ENCODE measurements at places on chromosomes 6 and 20. TPM values are rescaled to one million over a fixed set of nuclear protein-coding genes. Genes with fewer than 3 reads are reported as not detected.

Gene SLC22A3
- polyA plus RNA-seq, result 2.8 TPM

Gene SMLR1
- polyA plus RNA-seq, result not detected

Gene PAK5
- not detected for polyA plus RNA-seq

Gene VGLL2
- not detected for polyA plus RNA-seq

Gene SLC22A2
- polyA plus RNA-seq, result not detected

Gene NRSN2
- polyA plus RNA-seq, result 26.4 TPM

Gene TMEM217
- 0.22 TPM for polyA plus RNA-seq

Gene CDSN
- polyA plus RNA-seq, result 0.03 TPM

Gene ASCC3
- polyA plus RNA-seq, result 7.0 TPM

Gene BEND6
- 0.09 TPM for polyA plus RNA-seq

Gene PDE7B
- 0.38 TPM for polyA plus RNA-seq

Gene FABP7
- polyA plus RNA-seq, result 0.08 TPM

Gene PACRG
- 0.34 TPM for polyA plus RNA-seq

Gene ATXN1
- polyA plus RNA-seq, result 6.8 TPM

Gene PPP1R3G
- 0.22 TPM for polyA plus RNA-seq

Gene HSPA1A
- polyA plus RNA-seq, result 76.3 TPM

Gene ZBTB46
- polyA plus RNA-seq, result 8.2 TPM

Gene NKX2-4
- not detected for polyA plus RNA-seq

Gene OVOL2
- 0.83 TPM for polyA plus RNA-seq

Gene TSBP1
- not detected for polyA plus RNA-seq

Gene NECAB3
- 14.6 TPM for polyA plus RNA-seq

Gene DZANK1
- polyA plus RNA-seq, result 0.92 TPM

Gene SLC4A11
- 0.61 TPM for polyA plus RNA-seq

Gene PTPRK
- 3.1 TPM for polyA plus RNA-seq

Gene THBS2
- 39.4 TPM for polyA plus RNA-seq

Gene KIF25
- 0.65 TPM for polyA plus RNA-seq

Gene CALHM6
- polyA plus RNA-seq, result 4.5 TPM

Gene ADGB
- polyA plus RNA-seq, result not detected

Gene HMGCLL1
- polyA plus RNA-seq, result 0.48 TPM

Gene C6orf118
- polyA plus RNA-seq, result not detected

Gene C6orf58
- 0.05 TPM for polyA plus RNA-seq

Gene PRIM2
- 4.0 TPM for polyA plus RNA-seq

Gene C6orf52
- 0.65 TPM for polyA plus RNA-seq

Gene DEFB132
- polyA plus RNA-seq, result 0.06 TPM

Gene HTR1E
- polyA plus RNA-seq, result 0.09 TPM

Gene DUSP15
- 1.1 TPM for polyA plus RNA-seq

Gene PHACTR1
- 1.6 TPM for polyA plus RNA-seq

Gene GGTLC1
- polyA plus RNA-seq, result 0.39 TPM

Gene PLCB4
- 1.5 TPM for polyA plus RNA-seq

Gene RAET1L
- polyA plus RNA-seq, result 0.06 TPM

Gene SPAG4
- 3.2 TPM for polyA plus RNA-seq

Gene CPNE5
- polyA plus RNA-seq, result 8.5 TPM

Gene HLA-DOB
- not detected for polyA plus RNA-seq

Gene HTR1B
- 0.25 TPM for polyA plus RNA-seq

Gene GHRH
- not detected for polyA plus RNA-seq

Gene NKAIN4
- polyA plus RNA-seq, result 0.12 TPM

Gene EDN1
- 5.8 TPM for polyA plus RNA-seq

Gene SLC22A7
- not detected for polyA plus RNA-seq

Gene LPA
- polyA plus RNA-seq, result 0.10 TPM

Gene MUC21
- 1.1 TPM for polyA plus RNA-seq

Gene PLEKHG1
- polyA plus RNA-seq, result 5.7 TPM

Gene GMDS
- 21.4 TPM for polyA plus RNA-seq

Gene OPRM1
- polyA plus RNA-seq, result not detected

Gene SLC52A3
- 1.0 TPM for polyA plus RNA-seq

Gene SLC13A3
- polyA plus RNA-seq, result 0.48 TPM

Gene TRERF1
- 0.91 TPM for polyA plus RNA-seq

Gene LY6G6D
- polyA plus RNA-seq, result not detected

Gene HUS1B
- 0.64 TPM for polyA plus RNA-seq

Gene PABPC1L
- polyA plus RNA-seq, result 5.3 TPM

Measured in adipose tissue (tissue), 3 donors.